ENCODE measurements at places on chromosomes 5 and 9.

GRCh38 chr9:16642421-16643109 lies 227.9 kb downstream of the BNC2 start:
- no peak for DNase-seq

DNA sequence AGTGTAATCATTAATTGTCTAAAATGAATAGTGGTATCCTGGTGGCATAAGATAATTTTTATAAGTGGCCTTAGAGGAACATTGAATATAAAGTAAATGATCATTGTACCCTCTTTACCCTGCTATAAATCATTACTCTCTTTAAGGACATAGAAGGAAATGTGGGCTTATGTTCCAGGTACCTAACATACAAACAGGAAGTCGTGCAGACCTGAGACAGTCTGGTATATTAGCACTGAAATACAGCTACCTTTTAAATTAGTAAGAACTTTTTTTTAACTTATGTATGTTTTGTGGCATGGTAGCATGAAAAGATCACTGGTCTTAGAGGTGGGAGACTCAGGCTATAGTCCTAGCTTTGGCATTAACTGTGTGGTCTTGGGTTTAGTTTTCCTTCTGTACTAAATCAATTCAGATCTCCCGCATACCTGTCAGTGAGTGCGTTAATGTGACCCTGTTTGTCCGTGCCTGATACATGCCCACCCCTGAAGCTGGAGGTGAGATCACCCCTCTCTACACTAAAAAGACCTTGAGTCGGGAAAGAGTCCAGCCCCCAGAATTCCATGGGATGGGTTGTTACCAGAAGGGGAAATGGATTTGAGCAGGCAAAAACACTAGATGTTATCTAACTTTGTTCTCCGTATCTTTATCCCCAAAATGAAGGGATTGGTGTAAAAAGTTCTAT lies 59.4 kb upstream of the ERBIN start:
- no peak for DNase-seq

- DNase-seq, result no peak
Measured at GRCh38 chr9:35920051-35920620, 10.8 kb downstream of the SPAAR start.

DNA sequence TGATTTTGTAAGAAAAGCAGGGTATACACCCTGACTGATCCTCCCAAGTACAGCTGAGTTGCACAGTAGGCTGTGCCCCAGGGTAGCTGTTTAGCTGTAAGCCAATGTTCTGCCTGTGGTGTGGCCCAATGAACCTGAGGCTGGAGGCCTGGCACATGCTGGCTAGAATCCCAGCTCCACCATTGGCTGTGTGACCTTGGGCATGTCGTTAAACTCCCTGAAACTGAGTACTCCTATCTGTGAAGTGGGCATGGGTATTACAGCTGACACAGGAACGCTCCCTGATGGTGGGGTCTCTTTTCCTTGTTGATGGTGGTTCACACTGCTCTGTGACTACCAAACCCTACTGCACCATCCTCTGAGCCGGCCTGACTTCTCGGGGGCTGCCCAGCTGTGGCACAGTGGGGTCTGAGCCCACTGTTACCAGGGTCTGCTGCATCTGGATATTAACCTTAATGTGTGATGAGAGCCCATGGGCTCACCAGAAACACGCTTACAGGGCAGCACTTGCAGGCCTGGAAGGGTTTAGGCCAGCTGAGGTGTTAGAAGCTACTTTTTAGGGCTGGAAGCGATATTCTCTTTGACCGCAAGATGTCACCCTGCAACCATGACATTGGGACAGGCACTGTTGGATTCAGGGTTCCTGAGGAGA lies 7.0 kb upstream of the GADD45G start:
- DNase-seq, result no peak

- DNase-seq, result no peak
Measured at GRCh38 chr5:120361941-120362340, 102.2 kb upstream of the PRR16 start.

DNA sequence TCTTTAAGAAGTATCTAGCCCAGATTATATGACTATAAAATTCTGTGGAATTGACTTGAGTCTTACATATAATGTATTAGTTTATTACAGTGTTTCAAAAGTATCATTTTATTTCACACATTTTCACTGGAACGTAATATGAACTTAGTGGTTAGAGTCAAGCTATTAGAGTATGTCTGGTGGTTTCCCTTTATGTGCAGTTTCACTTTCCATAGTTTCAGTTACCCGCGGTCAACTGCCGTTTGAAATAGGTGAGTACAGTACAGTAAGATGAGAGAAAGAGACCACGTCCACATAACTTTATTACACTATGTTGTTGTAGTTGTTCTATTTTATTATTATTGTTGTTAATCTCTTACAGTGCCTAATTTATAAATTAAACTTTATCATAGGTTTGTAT lies 50.5 kb downstream of the COMMD10 start:
- no peak for DNase-seq

GRCh38 chr5:65775476-65775875 lies 53.5 kb downstream of the NLN start:
- DNase-seq, result no peak

GRCh38 chr9:91443994-91444392 lies 20.4 kb upstream of the NFIL3 start:
- no peak for DNase-seq

DNA sequence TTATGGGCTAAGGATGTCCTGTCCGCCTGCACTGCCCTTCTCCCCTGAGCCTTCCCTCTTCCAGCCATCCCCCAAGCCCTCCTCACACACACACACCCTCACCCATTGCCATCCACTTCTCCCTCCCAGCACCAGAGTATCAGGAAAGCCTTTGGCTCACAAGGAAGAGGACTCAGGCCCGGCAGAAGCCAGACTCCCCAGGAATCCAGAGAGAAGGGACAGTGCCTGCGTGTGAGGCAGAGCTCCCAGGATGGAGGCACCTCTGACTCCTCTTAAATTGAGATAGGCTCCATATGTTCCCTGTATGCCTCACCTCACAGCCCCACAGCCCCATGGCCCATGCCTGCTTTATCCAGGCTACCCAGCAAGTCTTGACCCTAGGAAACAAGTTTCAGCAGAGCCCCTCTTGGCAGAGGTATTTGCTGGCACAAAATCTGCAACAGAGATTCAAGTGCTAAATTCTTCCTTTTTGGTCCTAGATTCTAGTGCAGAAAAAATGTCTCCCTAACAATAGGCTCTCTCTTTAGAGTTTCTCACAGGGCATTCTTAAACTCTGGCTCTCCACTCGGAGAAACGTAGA lies 761 bp downstream of the IL17B start:
- DNase-seq, result no peak

GRCh38 chr9:124218987-124219461 lies 38.7 kb upstream of the NEK6 start:
- no peak for DNase-seq

- no peak for DNase-seq
Measured at GRCh38 chr9:121816845-121817450, 165.5 kb downstream of the DAB2IP start.

GRCh38 chr9:76396144-76396543 lies 1.9 kb upstream of the RFK start:
- DNase-seq, result no peak

GRCh38 chr9:77516781-77517180 lies 131.3 kb downstream of the GNA14 start:
- DNase-seq, result no peak
